ENCODE measurements at places on chromosomes 2 and 18.

GRCh38 chr2:235257590-235257989 is 236.3 kb upstream of the AGAP1 start:
- no peak for DNase-seq

GRCh38 chr2:64214281-64215115 is 70.3 kb upstream of the PELI1 start:
- no peak for DNase-seq

GRCh38 chr18:49481317-49481716 is 5.7 kb downstream of the C18orf32 start:
- DNase-seq, result no peak

DNA sequence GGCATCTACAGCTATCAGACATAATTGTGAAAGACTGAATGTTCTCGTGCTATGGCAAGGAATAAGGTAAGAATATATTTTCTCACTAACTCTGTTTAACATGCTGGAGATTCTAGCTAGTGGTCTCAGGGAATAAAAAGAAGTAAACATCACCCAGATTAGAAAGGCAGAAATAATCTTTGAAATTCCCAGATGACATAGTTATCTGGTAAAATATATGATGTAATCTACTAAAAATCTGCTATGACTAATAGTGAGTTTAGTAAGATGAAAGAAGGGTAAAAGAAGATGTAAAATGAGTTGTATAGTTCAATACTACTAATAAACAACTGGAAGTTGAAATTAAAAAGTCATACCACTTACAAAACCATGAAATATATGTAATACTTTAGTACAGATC is 134.2 kb downstream of the DSC3 start:
- DNase-seq, result no peak

- DNase-seq, result peak; percentile 47
Observed at GRCh38 chr18:74303936-74304335, 11.7 kb upstream of the C18orf63 start.

GRCh38 chr2:60512062-60512622 is 41.3 kb downstream of the BCL11A start:
- no peak for DNase-seq

DNA sequence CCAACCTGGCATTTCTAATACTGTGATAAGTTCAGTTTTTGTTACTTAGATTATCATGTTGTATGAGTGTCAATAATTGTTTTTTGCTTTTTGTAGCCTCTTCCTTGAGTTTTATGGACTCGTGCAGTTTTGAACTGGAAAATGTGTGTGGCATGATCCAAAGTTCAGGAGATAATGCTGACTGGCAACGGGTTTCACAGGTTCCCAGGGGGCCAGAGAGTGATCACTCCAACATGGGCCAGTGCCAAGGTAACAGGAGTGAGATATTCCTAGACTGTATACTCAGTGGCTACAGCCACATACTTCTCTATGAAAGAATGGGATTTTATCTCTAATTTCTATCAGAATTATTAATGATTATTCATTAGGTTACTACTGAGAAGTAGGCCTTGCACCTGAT is 18.2 kb downstream of the MEP1B start:
- DNase-seq, result no peak

GRCh38 chr2:158893026-158893425 is 75.4 kb upstream of the TANC1 start:
- DNase-seq, result peak; percentile 53

DNA sequence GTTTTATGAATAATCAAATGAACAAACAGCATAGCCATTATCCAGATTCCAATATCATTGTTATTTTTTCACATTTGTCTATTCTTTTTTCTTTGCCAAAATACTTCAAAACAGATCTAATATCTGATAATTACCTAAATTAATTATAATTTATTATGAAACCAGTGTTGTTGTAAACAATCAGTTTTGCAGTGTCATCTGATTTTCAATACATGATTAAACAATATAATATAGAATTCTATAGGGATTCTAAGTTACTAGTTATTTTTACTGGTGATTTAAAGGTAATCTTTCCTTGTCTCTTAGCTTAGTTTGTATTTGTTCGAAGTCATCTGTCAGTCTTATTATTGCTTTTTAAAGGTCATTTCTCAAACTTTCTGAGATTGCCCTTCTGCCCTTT is 101.0 kb downstream of the BIRC6 start:
- no peak for DNase-seq

DNA sequence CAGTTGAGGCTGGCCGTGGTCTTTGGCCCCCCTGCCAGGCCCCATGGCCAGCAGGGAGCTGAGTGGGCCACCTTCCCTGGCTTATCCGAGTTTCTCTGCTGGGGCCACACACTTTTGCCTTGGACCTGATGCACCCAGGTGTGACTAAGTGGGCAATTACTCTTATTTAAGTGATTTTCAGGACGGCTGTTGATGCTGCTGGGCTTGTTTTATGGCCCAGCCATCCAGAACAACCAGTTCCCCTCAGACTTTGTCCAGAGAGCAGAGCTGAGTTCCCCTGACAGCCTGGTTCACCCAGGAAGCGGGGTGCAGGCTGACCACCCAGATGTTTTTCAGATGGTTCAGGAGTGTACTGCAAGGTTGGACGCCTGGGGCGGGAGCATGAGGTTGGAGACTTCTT is 68.8 kb downstream of the GLI2 start:
- no peak for DNase-seq

GRCh38 chr2:29561181-29561580 is 360.2 kb downstream of the ALK start:
- no peak for DNase-seq

- DNase-seq, result no peak
Observed at GRCh38 chr2:205171261-205171940, 510.9 kb upstream of the NRP2 start.

DNA sequence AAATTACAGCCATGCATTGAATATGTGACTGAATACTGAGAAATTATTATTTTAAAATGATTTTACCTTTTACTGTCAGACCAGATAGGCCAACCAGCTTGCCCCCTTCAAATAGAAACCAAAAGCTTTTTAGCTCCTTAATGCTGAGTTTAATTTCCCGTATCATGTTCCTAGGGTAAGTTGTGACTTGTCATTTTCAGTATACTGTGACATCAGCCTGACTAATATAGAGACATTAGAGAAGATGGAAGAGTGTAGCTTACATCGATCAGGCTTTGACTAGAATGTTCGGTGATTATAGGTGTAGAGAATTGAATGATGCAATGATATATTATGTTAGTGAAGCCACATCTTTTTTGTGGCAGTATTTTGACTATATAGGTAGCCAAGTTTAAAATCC is 50.6 kb upstream of the ZEB2 start:
- DNase-seq, result no peak

- DNase-seq, result peak; percentile 60
Observed at GRCh38 chr2:234694244-234695013, 197.5 kb upstream of the ARL4C start.

DNA sequence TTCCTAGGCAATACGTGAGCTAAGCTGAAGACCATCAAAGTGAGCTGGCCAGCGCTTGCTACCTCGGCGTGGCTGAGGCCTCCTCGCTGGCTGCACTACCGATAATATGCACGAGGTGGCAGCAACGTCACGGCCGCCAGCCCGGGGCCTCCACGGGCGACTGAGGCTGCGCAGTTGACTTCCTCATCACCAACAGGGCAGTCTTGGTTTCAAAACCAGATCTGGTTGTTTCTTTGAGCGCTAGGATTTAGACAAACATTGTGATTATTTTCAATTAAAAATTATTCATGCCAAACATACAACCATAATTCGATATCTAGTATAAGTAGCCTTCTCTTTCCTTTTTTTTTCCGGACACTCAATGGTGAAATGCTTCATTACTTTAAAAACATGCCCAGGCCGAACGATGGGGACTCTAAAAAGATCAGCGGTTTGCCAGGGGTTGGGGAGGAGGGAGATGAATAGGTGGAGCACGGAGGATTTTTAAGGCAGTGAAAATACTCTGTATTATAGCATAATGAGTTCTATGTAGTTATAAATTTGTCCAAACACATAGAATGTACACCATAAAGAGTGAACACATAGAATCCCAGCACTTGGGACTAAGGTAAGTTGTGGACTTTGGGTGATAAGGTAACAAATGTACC is 52.0 kb downstream of the CYBRD1 start:
- DNase-seq, result peak; percentile 67

DNA sequence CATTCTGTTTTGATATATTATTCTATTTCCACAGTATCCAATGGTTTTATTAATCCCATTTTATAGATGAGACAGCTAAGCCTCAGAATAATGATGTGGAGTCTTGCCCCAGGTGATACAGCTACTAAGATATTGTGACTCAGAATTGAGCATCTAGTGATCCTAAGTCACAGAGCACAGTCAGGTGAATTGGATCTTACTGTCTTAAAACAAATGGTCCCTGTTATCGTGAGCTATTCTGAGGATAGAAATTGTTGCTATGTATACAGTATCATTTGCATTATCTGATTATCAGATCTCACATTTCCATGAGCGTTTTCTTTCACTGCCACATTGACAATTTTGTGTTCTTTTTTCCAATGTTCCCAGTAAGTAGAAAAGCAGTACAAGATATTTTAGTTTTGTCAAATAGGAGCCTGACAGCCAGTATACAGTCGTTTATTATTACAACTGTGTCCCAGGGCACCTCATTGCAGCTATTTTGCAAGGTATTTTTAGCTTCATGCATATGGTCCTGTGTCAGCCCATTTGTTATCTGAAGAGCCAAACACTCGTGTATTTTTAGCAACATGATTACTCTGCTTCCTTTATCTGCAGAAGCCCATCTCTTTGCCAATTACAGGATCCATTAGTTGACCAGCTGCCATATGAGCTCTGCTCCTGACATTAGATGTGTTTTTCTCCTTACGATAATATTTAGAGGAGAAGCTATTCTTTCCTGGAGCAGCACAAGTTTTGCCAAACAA is 25.1 kb upstream of the SGPP2 start:
- no peak for DNase-seq

GRCh38 chr2:111039628-111040383 is 80.9 kb upstream of the BCL2L11 start:
- no peak for DNase-seq

- DNase-seq, result no peak
Observed at GRCh38 chr2:180411661-180412060, 404.6 kb upstream of the CWC22 start.

DNA sequence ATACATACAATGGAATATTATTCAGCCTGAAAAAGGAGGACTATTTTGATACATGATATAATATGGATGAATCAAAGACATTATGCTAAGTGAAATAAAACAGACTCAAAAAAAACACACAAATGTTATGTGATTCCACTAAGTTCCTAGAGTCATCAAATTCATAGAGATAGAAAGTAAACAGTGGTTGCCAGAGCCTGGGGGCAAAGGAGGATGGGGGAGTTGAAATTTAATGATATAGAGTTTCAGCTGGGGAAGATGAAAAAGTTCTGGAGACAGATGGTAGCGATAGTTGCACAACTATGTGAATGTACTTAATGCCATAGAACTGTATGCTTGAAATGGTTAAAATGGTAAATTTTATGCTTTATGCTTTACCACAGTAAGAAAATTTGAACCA is 119.7 kb downstream of the METTL4 start:
- peak; percentile 7 for DNase-seq

DNA sequence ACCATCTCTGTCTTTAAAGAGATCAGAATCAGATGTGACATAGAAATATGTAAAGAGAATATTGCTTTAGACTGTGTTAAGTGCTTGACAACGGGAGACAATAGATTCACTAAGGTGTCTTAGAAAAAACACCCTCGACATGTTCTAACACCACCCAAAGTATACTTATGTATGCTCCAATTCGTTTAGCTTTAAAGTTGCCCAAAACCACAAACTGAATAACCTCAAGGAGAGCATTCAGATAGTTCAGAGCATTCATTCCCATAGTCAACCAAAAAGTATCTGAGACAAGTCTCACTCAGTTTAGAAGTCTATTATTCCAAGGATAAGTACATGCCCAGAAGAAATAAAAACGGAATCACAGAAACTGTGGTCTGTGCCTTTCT is 96.4 kb downstream of the KYNU start:
- no peak for DNase-seq

GRCh38 chr2:189569295-189569910 is 11.2 kb downstream of the SLC40A1 start:
- peak; percentile 25 for DNase-seq

DNA sequence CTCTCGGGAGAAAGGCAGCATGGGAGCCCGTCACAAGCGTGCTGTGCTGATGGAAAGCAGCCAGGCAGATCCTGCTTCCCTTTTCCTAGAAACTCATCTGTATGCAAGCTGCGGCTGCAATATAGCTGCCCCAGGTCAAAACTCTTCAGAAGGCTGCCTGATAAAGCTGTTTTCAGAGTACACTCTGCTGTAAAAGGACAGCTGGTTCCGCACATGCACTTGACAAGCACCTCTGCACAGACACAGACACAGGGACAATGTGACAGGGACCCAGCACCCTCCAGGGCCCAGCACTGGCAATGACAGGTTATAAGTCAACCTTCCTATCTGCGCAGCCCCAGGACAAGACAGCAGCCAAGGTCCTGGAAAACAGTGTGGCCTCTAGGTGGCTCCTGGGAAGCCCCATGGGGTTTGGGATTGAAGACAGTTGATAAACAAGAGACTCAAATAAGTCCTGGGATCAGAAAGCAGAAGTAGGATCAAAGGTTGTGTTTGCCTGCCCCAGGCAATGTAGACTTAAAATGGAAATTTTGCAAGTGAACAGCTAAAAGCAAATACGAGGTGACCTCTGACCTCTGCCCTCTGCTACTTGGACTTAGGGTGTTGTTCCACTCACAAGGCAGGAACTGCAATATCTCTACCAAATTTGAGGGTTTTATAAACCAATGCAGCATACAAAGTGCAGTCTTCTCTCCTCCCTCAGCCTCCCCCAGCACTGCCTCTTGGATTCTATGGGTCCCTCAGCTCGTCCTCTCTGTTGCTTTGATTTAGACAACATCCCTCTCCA is 16.9 kb downstream of the SLC66A2 start:
- no peak for DNase-seq

GRCh38 chr2:156005999-156006712 is 326.4 kb downstream of the NR4A2 start:
- DNase-seq, result no peak

GRCh38 chr2:176002688-176003210 is 682 bp upstream of the LNPK start:
- DNase-seq, result peak; percentile 2

DNA sequence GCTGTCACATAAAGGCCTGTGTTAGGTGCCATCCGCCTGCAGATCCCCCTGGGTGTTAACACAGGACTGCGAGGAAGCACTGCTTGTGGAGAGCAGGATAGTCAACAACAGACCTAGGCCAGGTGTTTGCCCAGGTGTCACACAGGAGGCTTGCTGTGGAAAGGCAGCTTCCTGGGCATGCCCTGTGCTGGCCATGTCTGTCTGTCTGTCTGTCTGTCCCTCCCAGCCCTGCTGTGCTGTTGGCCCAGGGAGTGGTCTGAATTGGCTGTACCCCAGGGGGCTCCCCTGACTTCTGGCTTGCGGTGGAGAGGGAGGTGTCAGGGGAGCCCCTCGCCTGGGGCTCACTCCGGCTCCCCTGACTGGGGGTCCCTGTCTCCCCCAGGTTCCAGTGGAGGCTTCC is 53.2 kb downstream of the SH3BP4 start:
- no peak for DNase-seq

DNA sequence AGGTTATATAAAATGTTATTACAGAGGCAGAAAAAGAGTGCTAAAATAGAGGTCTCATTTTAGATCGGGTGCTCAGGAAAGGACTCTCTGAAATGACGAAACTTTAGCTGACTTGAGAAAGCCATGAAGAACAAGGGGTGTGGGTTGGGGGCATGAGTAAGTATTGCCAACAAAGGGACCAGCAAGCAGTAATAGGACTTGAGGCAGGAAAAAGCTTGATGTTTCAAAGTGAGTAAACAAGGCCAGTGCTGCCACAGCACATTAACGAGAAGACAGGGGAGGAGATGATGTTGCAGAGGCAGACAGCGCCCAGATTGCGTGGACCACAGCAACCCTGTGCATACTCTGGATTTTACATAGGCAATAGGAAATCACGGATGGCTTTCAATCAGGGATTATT is 318.8 kb downstream of the ZEB2 start:
- DNase-seq, result no peak
